Dermis blood vessel endothelial cell (primary cell): ENCODE measurements at places on chromosomes 2 and 18.

DNA sequence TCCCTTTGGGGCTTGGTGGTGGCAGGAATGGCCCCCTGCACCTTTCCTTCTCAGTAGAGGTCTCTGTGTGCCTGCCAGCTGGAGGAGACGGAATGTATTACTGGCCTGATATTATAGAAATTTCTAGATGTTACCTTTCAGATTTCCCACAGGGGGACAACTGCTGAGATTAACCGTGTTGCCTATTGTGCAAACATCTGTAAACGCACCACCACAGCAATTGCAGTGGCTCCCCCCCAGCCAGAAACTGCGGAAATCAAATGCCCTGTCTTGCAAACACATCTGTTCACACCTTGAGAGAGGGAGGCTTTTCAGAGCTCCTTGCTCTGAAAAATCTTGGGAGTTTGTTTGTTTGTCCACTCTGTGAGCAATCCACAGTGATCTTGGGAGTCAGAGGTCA, 270.0 kb upstream of the RAB12 start:
- DNase-seq = no peak

DNA sequence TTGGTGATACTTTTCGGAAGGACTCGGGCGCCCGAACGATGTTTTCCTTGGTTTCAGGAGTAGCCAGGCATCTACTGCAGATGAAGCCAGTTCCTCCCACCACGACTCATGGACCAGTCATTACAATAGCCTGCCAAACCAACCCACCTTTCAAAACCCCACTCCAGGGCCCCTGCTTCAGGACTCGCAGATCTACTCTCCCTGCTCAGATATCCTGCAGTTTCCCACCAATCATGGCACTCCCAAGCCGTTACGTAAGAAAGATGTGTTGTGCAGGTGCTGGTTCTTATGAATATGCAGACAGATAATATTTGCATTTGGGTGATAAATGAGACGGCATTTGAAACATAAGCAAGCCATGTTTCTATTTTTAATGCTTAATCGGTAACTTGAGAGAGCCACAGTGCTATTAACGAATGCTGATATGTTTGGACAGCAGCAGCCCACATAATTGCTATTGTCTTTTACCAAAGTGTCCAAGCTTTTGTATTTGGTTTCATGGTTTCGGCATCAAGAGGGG, 3.5 kb upstream of the CYS1 start:
- no peak for DNase-seq

DNA sequence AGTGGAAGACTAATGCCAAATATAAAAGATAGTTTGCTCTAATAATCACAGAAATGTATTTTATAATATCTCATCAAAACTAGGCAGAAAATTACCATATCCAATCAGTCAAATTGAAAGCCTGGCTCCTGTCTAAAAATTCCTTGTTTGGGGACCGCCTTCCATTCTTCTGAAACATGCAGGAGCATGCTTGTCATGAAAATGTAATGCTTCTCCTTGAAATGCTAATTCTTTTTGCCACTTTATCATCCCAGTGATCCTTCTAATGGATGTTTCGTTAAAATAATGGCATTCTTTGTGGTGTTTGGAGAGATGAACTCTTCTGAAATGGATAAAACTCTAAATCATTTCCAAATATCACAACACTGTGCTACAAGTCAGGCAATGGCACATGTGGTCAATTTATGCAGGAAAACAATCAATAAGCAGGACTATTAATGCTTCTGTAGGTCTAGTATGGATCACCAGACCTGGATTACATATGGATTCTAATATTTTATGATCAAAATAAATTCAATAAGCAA, 1039.1 kb upstream of the NXPH2 start:
- DNase-seq = no peak

DNA sequence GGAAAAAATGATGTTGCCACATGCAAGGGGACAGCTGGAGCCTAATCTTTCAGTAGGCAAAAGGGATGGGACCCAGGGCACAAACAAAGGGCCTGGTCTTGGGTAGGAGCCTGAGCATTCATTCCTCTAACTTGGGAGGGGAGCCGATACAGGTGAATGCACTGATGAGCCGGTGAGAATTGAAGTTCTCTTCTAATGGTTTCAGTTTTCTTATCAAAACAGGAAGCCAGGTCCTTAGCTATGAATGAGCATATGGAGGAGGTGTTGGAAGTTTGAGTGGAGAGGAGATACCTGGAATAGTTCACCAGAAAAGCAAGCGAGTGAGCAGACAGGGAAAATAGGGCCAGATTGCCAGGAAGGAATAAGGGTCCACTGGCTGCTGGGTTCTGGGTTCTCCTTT, 10.1 kb downstream of the DPP4 start:
- no peak for DNase-seq

GRCh38 chr2:238658820-238659219, 189.1 kb upstream of the TWIST2 start:
- no peak for DNase-seq

DNA sequence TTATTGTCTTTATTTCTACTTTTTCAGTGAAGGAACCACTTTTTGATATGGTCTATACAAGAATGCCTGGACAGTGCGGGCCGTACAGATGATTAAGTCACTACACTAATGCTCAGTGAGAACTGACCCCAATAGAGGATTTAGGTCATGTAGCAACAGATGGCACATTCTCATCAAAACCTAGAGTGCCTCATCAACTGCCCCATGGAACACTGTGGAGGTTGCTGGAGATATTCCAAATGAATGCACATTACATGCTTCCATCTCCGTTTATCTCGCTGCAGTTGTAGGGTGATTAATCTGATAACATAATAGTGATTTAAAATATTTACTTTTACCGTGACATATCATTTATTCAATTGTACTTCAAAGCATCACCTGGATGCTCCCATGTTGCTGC, 41.8 kb upstream of the COPS8 start:
- DNase-seq = peak; percentile 32

- no peak for DNase-seq
Measured at GRCh38 chr2:231450548-231450989, 13.7 kb downstream of the NCL start.

GRCh38 chr2:64711252-64711800, 57.6 kb upstream of the SERTAD2 start:
- peak; percentile 93 for DNase-seq

DNA sequence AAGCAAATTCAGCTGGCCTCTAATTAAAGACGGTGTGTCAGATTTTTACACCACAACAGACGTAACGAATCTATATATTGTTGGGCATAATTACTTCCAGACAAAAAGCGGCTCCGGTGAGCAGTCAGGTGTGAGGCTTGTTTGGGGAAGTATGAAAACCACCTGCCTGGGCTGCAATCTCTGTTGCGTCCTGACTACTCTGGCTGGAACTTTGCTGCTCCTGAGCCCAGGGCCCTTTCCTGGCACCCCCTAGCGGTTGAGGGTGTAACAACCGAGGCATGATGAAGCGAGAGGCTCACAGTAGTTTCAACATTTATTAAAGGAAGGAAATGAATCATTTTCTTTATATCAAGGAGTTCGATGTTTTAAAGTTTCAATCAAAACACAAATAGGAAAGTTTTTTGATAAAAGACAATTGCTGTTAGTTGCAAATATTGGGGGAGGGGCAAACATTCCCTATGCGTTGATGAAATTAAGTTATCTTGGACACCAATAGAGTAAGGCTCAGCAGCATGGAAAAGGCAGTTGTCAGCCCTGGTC, 10.6 kb upstream of the ITGB6 start:
- peak; percentile 91 for DNase-seq

DNA sequence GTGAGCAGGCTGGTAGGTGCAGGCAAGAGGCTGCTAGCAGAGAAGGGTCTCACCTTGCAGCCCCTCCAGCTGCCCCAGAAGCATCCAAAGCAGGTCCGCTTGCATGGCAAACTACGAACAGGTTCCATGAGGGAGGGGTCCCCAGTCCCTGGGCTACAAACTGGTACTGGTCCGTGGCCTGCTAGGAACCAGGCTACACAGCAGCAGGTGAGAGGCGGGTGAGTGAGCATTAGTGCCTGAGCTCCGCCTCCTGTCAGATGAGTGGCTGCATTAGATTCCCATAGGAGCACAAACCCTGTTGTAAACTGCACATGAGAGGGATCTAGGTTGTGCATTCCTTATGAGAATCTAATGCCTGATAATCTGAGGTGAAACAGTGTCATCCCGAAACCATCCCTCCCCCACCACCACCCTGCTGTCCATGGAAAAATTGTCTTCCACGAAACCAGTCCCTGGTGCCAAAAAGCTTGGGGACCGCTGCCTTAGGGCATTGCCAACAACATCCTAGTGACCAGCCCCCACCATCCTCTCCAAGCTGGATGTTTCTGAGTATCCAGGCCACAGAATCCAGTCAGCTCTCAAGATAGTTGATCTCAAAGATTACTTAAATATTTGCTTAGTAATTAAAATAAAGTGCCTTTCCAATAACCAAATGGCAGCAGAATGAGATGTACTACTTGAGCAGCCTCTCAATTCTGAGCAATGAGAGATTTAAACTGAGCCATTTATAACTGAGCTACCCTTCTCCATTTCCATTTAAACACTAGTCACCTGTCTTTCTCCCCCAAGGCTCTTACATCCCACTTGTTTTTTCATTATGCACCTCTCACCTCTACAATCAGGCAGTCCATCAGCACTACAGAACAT, 32.4 kb downstream of the LRP2 start:
- DNase-seq = no peak

GRCh38 chr2:205932861-205933260, 153.1 kb downstream of the INO80D start:
- no peak for DNase-seq

- DNase-seq = no peak
Measured at GRCh38 chr2:137379186-137379585, 585.1 kb upstream of the HNMT start.

- no peak for DNase-seq
Measured at GRCh38 chr18:13715330-13715729, 11.0 kb downstream of the FAM210A start.

- no peak for DNase-seq
Measured at GRCh38 chr2:130763405-130763804, 8.1 kb downstream of the AMER3 start.

GRCh38 chr2:11615209-11615608, 54.8 kb downstream of the NTSR2 start:
- DNase-seq = no peak

GRCh38 chr2:217086038-217086522, 226.2 kb upstream of the TNP1 start:
- DNase-seq = no peak

DNA sequence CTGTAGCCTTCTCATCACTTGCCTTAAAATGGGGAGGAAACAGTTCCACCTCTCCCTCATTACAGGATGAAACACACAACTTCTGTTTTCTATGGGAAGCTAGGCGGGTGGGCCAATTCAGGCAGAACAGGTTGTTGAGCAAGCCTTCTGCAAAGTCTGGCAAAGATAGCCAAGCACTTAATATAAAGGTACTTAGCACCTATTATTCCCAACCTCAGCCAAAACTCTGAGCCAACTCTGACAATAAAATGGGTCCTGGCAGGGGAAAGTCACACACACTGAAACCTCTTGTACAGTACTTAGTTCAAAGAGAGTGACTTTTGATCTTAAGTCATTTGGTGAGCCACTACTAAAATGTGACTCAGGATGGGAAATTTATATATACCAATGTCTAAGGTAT, 15.8 kb upstream of the SOCS6 start:
- no peak for DNase-seq

GRCh38 chr2:235216901-235217300, 265.1 kb downstream of the SH3BP4 start:
- no peak for DNase-seq

GRCh38 chr2:216441308-216442010, 29.2 kb downstream of the SMARCAL1 start:
- no peak for DNase-seq

- DNase-seq = no peak
Measured at GRCh38 chr2:229708335-229708734, 6.0 kb downstream of the DNER start.

- no peak for DNase-seq
Measured at GRCh38 chr2:4135765-4136164, 432.4 kb downstream of the DCDC2C start.
